Activated CD4-positive, alpha-beta T cell treated with anti-CD3 and anti-CD28 coated beads for 48 hours (primary cell): ENCODE measurements at places on chromosomes 5 and 9.

GRCh38 chr5:60883229-60883628 lies 39.2 kb upstream of the ELOVL7 start:
- DNase-seq, result no peak

- DNase-seq, result no peak
Measured at GRCh38 chr9:92769990-92770359, 5.3 kb upstream of the BICD2 start.

- no peak for DNase-seq
Measured at GRCh38 chr5:146520731-146521130, 4.7 kb upstream of the GPR151 start.

- DNase-seq, result no peak
Measured at GRCh38 chr5:159330131-159330800, at the start of gene IL12B. TSS of gene IL12B (minus strand) at chr5:159330487. CDS start at chr5:159326782, 3,705 bp downstream.

- no peak for DNase-seq
Measured at GRCh38 chr5:53436480-53437191, 43.8 kb upstream of the FST start.

- DNase-seq, result no peak
Measured at GRCh38 chr5:119274767-119275130, 81.1 kb upstream of the TNFAIP8 start.

GRCh38 chr5:120529386-120529785 lies 65.3 kb downstream of the PRR16 start:
- no peak for DNase-seq

DNA sequence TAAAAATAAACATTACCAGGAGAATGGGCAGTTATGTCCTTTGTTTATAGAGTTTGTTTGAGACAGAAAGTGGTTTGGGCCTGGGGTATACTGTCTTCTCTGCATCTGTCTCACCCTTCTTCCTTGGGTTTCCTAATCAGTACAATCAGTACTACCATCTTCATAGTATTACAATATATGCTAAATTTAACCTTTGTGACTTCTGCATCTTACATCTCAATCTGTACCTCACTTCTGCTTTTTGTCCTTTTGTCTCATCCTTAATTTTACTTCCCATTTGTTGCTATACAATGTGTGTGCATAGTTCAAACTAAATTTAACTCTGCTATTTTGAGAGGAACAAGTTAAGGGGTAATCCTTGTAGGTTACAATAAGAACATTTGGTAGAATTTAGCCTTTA lies 19.6 kb downstream of the FBXO38 start:
- no peak for DNase-seq

DNA sequence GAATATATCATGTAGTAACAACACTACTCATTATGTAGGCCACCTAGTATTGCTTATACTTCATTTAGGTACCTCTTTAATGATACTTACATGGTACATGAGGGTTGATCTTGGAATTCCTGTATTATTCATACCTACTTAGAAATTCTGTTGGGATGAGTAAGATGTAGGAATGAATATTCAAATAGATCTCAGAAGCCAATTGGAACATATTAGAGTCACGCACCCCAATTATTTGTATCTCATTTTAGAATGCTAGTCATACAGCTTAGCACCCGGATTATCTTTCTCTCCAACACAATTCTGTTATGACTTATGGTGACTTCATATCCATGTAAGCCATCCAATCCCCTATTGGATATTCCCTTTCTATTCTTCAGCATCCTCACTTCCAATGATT lies 106.7 kb upstream of the SH3GL2 start:
- DNase-seq, result no peak

GRCh38 chr9:69585571-69585970 lies 86.6 kb downstream of the APBA1 start:
- DNase-seq, result no peak

GRCh38 chr9:118273048-118273447 lies 568.8 kb downstream of the TLR4 start:
- no peak for DNase-seq

DNA sequence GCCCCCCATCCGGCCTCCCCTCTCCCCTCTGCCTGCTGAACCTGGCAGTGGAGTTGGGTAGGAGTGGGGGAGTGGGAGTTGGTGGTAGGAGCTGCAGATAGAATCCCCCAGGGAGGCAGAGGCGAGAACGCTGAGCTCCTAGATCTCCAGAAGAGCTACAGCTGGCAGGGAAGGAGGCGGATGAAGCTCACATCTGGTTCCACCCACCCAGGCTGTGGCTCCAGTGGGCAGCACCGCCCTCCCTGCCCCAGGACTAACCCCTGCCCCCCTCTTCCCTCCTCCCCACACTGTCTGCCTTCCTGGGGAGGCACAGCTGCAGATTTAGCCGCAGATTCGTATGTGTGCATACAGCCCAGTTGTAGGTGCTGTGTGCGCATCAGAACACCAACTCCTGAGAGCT lies 34.2 kb downstream of the C9orf50 start:
- DNase-seq, result no peak
